Daoy (cell line): ENCODE measurements at places on chromosomes 11 and 22.

DNA sequence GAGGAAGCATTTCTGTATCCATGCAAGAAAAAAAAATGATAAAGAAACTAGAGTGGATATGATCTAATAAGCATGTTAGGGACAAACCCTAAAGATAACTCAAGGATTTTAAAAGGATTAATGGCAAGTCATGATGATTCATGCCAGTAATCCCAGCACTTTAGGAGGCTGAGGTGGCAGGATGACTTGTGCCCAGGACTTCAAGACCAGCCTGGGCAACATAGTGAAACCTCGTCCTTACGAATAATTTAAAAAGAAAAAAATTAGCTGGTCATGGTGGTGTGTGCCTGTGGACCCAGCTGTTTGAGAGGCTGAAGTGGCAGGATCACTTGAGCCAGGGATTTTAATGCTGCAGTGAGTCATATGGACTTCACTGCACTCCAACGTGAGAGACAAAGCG, 145.5 kb upstream of the BLID start:
- peak; percentile 50 for DNase-seq

DNA sequence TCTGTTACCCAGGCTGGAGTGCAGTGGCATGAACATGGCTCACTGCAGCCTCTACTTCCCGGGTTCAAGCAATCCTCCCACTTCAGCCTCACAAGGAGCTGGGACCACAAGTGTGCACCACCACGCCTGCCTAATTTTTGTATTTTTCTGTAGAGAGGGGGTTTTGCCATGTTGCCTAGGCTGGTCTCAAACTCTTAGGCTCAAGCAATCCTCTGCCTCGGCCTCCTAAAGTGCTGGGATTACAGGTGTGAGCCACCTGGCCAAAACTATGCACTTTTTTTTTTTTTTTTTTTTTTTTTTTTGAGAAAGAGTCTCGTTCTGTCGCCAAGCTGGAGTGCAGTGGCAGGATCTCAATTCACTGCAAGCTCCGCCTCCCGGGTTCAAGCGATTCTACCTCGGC, 12.4 kb upstream of the CLDN5 start:
- DNase-seq: no peak

DNA sequence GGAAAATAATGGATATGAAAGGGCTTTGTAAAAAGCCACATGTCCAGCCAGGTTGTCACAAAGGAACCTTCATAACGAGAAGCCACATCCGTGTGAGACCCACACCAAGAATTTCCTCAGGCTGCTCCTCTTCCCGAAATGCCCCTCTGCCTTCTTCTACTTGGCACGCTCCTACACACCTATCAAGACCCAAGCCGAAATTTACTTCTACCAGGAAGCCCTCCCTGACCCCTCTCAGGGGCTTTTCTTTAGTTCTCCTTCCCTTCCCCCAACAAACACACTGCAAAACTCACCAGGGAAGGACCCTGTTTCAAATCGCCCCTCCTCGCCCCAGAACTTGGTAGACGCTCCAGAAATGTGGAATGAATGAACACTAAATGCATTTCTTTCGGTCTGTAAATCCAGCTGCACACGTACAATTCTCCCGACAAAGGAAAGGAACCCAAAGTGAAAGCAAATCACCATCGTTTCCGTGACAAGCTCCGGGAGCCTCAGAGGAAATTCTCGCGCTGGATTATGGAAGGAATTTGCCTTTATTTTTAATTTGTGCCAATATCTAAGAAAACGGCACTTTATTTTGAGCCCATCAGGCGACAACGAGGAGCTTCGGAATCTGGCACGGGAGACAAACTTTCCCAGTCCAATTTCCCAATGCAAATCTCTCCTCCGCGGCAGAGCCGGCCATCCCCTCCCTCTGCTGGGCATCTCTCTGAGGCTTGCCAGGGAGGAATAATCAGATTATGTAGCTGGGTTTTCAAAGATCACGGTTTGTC, 13.2 kb upstream of the SHISAL1 start:
- peak; percentile 63 for DNase-seq

- no peak for DNase-seq
These were observed 12.9 kb downstream of the GNB1L start for GRCh38 chr22:19841641-19842392.

DNA sequence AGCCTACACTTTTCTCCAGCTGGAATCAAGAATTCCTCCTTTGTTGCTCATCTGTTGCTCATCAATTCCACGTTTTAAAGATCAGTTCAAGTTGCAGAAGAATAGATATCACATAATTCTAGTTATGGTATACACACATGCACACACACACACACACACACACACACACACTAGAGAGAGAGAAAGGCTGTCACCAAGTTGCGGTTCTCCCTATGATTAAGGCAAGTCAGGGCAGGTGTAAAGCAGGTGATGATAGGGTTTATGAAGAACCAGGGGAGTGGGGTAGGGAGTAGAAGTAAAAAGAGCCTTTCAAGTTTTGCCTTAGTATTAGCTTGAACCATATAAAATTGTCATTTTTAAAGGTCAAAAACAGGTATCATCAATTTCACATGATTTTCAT, 31.7 kb upstream of the TMPRSS4 start:
- DNase-seq: no peak

DNA sequence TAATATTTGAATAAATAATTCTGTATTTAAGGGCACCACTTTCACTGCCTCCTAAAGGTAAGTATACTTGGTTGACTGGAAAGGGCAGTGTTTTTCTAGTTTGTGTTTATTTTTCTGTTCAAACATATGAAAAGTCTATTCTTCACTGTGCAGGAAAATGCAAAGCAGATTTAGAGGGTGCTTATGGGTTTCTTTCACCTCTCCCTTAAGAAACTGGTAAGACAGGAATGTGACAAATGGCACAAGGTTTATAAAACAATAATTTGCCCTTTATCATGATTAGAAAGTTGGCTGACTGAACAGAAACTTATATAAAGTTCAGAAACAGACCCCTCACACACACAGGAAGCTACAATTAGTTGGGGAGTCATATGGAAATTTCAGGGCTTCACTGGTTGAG, 60.6 kb downstream of the PLEKHA7 start:
- DNase-seq: no peak

GRCh38 chr11:75424396-75424795, 8.6 kb downstream of the KLHL35 start:
- no peak for DNase-seq

DNA sequence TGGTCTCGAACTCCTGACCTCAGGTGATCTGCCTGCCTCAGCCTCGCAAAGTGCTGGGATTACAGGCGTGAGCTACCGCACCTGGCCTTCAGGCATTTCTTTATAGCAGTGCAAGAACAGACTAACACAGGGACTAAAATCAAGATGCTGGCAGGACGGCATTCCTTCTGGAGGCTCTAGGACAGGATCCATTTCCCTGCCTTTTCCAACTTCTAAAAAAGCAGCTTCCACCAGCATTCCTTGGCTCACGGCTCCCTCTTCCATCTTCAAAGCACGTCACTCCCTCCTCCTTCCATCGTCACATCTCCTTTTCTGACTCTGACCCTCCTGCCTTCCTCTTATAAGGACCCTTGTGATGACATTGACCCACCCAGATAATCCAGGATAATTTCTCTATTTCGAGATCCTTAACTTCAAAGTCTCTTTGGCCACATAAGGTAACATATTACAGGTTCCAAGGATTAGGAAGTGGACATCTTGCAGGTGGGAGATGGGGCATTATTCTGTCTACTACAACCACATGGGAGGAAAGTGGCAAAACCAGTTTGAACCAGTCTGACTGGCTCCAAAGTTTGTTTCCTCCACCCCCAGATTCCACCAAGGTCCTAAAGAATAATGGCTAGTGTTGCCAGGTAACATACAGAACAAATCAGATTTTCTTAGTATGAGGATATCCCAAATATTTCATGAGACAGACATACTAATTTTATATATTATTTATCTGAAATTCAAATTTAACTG, 172.5 kb downstream of the MN1 start:
- DNase-seq: no peak

GRCh38 chr11:116986521-116987105, 111.6 kb downstream of the SIK3 start:
- DNase-seq: peak; percentile 64

GRCh38 chr11:47177846-47178245, 1.2 kb upstream of the ARFGAP2 start:
- no peak for DNase-seq

DNA sequence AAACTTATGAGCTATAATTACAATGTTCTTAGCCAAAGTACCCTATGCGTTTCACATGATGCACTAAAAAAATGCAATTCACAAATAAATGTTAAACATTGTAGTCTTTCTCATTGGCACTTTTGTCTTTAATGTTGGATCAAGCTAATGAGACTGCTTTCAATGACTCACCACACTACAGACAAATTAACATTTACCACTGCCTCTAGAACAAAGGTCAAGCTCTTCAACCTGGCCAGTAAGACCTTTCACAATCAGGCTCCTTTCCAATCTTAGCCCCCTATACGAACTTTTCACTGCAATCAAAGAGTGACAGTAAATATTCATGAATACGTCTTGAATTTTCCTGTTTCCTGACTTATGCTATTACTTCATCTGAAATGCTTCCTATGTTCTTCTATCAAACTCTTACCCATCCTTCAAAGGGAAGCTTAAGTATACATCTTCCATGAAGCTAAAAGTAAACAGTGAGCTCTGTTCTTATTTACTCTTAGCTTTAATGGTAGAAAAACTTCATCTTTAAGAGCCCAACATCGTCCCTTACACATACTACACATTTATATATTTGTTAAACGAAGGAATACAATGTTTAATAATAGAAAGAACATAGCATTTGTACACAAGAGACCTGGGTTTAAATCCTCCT, 326.6 kb upstream of the PITPNB start:
- DNase-seq: peak; percentile 35

GRCh38 chr11:63970902-63971301, 3.5 kb upstream of the COX8A start:
- DNase-seq: no peak

DNA sequence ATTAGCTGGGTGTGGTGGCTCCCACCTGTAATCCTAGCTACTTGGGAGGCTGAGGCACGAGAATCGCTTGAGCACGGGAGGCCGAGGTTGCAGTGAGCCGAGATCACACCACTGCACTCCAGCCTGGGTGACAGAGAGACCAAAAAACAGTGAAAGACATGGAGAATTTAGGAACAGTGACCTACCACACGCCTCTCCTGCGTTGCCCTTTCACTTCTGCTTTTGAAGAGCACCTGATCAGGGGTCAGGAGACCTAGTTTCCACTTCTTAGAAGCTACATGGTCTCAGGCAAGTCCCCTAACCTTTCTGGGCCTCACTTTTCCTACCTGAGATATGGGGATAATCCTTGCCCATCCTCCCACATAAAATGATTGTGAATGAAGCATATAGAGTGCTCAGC, 12.2 kb downstream of the SLC35C1 start:
- no peak for DNase-seq

- no peak for DNase-seq
These were observed 160.7 kb downstream of the BARX2 start for GRCh38 chr11:129536338-129536737.

- no peak for DNase-seq
These were observed 8.9 kb downstream of the YPEL1 start for GRCh38 chr22:21726650-21727049.

DNA sequence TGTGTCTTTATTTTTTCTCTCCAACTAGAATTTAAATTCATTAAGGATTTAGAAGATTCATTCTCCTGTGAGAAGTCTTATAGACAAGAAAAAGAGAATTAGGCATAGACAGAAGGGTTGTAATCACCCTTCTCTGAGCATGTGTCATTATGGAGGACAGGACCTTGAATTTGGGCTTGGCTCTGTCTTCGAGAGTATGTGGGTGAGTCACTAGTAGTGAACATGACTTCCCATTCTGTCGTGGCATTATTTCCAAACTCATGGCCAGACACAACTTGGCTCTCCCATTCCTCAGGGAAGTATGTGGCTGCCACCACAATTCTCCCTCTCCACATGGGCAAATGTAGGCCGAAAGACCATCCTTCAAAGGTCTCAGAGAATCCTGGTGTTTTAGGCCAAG, 14.3 kb upstream of the ANKK1 start:
- DNase-seq: peak; percentile 30

DNA sequence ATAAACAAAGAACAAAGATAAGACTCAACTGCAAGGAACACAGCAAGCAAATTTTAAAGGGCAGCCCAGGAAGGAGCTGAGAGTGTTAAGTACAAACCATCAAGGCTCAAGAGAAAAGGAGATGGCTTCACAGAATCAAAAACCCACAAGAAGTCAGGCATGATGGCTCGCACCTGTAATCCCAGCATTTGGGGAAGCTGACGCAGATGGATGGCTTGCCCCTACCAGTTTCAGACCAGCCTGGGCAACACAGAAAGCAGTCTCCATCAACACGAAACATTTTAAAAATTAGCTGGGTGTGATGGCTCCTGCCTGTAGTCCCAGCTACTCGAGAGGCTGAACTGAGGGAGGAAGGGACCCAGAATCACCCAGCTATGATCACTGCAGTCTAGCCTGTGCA, 32.6 kb downstream of the MAPK1 start:
- DNase-seq: no peak

GRCh38 chr11:33476945-33477606, 219.9 kb downstream of the HIPK3 start:
- no peak for DNase-seq

DNA sequence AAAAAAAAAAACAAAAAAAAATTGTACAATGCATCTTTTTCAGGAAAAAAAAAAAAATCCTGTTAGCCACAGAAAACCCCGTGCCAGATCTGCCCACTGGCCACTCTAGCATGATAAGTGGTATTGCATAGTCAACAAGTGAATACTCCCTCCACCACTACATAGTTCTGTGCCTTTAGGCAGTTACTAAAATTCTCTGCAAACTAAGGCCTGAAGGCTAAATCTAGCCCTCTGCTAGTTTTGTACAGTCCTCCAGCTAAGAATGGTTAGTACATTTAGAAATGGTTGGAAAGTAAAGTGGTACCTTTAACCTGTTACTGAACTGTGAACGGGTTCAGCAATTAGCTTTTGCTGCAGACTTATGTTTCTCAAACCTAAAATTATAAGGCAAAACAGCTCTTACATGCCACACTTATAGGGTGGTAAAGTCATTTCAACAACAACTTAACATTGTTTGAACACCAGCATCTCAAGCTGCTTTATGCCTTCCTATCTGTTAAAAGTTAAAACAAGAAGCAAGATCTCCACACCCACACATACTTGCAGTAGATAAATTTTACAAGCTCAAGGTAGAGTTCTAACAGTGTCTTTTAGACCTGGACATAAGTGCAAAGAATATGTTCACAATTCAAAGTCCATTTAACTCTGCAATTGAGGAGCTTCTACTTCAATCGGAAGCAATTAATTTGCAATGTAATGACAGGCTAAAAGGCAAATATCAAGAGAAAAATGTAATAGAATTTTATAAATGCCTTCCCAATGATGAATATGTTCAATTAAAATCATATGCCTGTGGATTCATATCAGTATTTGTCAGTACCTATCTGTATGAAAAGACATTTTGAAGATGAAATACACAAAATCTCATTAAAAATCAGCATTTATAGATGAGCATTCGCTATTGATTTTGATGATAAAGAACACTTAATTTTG, 7.3 kb downstream of the C11orf71 start:
- no peak for DNase-seq

- DNase-seq: no peak
These were observed 2.0 kb upstream of the KCNJ1 start for GRCh38 chr11:128868841-128869671.

- DNase-seq: no peak
These were observed 83.1 kb downstream of the TBC1D22A start for GRCh38 chr22:46845296-46846149.
